Stimulated activated CD4-positive, alpha-beta T cell treated with anti-CD3 and anti-CD28 coated beads, Interleukin-12 subunit alpha, Interleukin-12 subunit beta, amount 100 ng/mL, for 24 hours (primary cell): ENCODE measurements at places on chromosomes 3 and 15.
A peak's percentile ranks its signal among the peaks of the same experiment; 100 is the strongest.

GRCh38 chr3:99108508-99108907 lies 207.0 kb upstream of the DCBLD2 start:
- DNase-seq, result no peak

GRCh38 chr3:86967062-86967461 lies 23.9 kb downstream of the VGLL3 start:
- DNase-seq, result no peak

DNA sequence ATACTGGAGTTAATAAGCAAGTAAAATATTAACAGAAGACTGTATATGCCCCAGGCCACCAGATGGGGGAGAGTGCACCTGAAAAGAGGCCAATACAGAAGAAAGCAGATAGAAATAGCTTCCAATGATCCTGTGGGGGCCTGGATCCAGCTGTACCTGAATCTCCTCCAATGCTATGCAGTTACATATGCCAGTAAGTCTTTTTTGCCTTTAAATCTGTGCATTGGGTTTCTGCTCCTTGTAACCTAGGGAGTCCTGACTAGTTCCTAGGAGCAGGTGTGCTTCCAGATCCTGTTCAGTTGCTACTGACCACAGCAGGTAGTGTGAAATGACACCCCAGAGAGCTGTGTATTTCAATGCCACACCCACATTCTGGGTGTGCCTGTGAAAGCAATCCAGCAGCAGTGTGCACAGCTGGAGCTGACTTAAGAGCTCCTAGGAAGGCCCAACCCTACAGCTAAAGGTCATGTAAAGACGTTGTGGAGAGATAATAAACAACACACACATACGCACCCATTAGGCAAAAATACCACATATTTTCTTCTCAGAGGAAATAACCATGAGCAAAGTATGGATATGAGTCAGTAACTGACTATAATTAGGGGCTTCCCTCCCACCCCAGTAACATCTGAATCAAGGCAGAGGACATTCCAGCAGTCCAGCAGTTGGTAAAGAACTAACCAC lies 62.2 kb upstream of the AKAP13 start:
- DNase-seq, result no peak

- no peak for DNase-seq
Measured at GRCh38 chr3:54577313-54577712, 350.5 kb downstream of the LRTM1 start.

DNA sequence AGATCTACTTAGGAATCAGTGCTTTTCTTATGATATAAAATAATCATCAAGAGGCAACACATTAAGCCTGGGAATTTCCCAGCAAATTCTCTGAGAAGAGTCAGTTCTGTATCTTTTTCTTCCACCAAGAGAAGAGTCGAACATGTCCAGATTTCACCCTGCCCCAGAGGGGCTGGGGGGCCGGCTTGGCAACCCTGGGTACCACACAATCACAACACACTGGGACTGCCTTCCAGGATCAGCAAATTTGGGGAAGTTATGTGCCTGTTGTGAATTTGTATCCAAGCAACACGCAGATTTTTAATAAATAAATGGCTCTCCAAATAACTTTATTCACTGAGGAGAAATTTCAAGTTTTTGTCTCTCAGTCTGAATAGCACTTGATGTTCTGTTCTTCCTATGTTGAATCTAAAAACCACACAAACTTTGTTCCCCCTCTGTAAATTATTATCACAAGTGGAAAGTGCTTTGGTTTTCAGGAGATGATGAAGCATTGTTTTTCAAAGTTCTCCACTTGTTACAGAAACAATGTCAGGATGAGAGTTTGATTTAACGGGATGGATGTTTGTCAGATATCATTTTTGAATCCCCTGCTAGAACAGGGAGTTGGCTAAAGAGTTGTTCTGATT lies 357.2 kb downstream of the ZNF385D start:
- DNase-seq, result no peak

- DNase-seq, result no peak
Measured at GRCh38 chr15:64288999-64289398, 67.0 kb downstream of the CSNK1G1 start.

- no peak for DNase-seq
Measured at GRCh38 chr3:133965906-133966305, 63.8 kb downstream of the SLCO2A1 start.

DNA sequence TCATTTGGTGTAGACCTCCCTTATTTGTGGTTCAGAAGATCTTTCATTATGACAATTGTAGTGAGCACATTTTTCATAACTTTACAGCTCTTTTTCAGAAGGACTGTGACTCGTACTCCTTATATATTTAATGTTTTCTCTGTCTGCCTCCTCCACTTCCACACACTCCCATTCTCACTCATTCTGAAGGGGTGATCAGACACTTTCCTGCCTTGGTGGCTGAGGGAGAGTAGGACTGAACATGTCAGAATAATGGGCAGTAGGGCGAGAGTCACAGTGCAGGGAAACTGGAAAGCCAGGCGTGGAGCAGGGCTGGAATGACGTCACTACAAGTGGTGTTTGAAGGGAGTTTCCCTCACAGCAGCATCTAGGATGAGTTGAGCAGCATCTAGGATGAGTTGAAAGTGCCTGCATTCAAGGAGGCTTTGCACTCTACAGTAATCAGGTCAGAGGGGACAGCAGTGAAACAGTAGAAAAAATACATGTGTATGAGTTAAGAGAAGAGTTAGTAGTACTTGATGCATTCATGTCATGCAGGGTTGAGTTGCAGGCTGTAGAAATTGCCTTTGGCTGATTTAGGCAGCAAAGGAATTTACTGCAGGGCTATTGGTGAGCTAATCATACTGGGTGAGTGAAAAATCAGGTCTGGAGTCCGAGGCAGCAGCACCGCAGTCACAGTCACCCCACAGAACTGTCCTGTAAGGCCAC lies 36.3 kb upstream of the FBXL22 start:
- DNase-seq, result peak; percentile 41

DNA sequence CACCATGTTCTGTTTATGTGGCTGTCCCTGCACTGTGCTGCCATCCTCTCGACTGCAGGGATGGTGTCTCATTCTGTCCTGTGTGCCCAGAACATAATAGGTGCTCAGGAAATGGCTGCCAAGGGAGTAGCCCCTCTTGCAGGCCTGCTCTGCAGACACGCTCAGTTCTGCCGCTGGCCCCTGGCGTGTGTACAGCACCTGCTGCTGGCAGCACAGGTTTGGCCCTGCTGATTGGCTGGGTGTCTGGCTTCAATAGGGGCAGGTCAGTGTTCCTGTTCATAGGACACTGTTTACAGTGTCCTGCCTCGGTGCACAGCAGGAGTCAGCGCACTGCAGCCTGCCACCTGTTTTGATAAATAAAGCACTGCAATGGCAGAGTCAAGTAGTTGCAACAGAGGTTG lies 146.9 kb downstream of the DNAJB8 start:
- DNase-seq, result no peak

DNA sequence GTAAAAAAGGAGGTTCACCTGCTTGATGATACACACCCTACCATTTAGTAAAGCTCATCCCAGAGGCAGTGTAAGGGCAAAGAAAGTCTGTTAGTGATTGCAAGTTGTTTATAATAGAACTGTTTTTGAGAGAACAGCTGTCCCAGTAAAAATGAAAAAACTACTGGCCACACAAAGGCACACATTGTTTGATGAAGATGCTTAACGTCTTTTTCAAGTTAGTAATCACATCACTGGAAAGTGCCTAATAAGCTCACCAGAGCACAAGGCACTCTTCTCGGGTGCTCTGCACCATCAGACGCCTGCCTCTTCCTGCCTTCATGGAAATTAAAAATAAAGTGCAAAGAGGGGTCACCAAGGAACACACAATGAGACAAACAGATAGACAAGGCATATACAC lies 186.9 kb downstream of the PDZRN3 start:
- DNase-seq, result no peak

DNA sequence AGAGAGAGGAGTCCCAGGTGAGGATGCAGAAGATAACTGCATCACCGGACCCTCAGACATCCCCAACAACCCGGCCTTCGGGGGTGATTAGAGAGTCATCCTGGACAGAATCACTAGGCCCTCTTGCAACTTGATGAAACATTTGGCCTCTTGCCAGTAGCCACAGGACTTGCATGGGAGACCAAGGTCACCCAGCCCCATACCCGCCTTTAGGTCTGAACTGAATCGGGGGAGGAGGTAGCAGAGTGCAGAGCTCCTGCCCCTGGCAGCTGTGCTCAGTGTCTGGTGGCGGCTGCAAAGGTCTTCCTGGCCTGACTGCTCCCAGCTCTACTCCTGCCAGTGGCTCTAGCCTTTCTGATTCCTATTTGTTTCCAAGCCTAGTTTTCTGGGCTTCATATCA lies 12.4 kb downstream of the PIF1 start:
- DNase-seq, result no peak

DNA sequence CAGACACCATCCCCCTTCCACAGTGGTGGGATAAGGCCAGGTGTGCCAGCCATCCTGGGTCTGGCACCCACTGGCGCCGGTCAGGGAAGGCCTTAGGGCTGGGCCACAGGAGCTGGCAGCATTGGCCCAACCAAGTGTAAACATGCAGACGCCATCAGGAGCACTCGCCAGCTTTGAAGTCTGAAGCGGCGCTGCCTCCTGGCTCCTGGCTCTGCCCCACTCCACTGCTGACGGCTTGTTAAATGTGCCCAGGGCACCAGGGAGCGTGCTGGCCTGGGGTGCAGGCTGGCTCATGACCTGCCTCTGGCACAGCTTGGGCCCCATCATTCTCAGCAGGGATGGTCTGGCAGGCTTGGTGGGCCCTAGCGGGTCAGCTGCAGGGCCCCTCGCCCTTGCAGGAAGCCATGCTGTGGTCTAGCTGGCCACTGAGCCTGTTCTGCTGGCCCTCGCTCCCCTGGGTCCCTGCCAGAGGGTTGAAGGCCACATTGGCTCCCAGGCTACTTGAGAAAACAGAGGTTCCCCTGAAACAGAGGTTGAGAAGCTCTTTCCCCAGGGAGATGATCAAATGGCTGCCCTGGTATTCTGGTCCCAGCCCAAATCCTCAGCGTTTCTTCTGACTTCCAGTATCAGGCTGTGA lies 116.6 kb downstream of the DNAJB8 start:
- DNase-seq, result no peak

- no peak for DNase-seq
Measured at GRCh38 chr3:99468918-99469317, 169.5 kb upstream of the COL8A1 start.

DNA sequence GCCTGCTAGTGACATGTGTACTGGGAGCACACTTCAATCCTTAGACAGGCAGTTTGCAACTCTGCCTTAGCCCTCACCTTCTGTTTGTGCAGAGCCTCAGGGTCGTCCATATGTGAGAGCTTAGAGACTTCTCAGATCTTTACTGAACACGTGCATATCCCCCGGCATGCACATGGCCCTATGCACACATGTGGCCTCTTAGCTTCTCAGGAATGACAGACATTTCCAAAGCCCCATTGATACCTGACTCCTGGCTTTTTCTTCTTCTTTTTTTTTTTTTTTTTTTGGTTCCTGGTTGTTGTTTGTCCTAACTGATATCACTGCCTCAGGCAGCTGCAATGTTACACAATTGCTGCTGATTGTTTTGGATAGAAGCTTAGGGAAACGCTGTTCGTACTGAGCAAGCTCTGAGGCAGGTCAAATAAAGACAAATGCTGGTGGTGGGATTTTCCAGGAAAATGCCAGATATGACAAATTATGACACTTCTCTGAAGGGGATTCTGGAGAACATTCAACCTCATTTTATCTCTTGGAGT lies 107.2 kb upstream of the RGMA start:
- DNase-seq, result no peak

GRCh38 chr3:15148614-15149013 lies 49.7 kb upstream of the RBSN start:
- DNase-seq, result no peak

- DNase-seq, result no peak
Measured at GRCh38 chr3:73451301-73451944, 173.3 kb downstream of the PDZRN3 start.

GRCh38 chr3:114690911-114691310 lies 397.1 kb downstream of the TIGIT start:
- no peak for DNase-seq

DNA sequence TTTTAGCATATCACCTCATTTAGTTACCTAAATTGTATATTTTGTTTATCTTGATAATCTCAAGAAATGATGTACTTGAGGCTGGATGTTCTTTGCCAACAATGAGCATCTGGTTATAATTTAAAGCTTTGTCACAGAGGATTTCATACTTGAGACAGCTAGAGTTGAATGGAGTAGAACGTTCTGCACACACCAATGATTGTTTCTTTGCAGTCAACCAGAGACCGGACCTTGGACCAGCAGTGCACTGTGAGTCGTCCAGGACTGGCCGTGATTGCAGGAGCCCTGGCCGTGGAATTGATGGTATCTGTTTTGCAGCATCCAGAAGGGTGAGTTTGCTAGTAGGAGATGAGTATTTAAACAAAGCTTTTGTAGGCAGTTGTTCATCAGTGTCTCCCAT lies 90.4 kb downstream of the ATG7 start:
- DNase-seq, result no peak

GRCh38 chr3:138465451-138465850 lies 31.0 kb downstream of the ESYT3 start:
- no peak for DNase-seq
